ENCODE measurements at places on chromosomes 4 and X.

DNA sequence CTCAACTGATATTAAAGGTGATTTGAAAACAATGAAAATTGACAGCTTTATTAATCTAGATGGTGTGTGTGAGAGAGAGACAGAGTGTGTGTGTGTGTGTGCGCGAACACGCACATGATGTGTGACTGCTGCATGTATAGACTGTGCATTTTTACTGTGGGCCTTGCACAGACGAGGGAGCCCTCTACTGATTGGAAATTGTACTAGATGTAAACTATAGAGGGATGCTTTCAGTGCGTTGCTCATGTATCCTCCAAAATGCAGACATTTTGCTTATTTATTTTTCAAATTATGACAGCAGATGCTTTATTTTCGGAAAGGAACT lies 168.4 kb upstream of the GK2 start:
- DNase-seq: no peak

GRCh38 chrX:11285651-11286050 lies 7.6 kb upstream of the AMELX start:
- DNase-seq: no peak

DNA sequence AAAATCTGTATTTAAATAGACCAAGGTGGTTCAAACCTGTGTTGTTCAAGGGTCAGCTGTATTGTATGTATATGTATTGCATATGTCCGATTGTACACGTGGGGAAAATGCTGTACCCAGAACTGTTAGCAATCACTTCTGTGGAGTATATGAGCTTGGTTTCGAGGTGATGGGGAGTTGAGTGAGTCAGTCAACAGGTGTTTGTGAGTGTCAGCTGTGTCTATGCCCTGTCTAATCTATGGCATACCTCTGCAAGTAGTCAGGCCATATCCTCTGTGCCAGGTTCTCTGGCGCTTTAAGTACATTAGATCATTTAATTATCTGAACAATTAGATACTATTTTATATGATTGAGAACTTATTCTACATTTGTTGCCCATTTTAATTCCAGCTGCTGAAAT lies 7.4 kb downstream of the ZRSR2 start:
- no peak for DNase-seq

DNA sequence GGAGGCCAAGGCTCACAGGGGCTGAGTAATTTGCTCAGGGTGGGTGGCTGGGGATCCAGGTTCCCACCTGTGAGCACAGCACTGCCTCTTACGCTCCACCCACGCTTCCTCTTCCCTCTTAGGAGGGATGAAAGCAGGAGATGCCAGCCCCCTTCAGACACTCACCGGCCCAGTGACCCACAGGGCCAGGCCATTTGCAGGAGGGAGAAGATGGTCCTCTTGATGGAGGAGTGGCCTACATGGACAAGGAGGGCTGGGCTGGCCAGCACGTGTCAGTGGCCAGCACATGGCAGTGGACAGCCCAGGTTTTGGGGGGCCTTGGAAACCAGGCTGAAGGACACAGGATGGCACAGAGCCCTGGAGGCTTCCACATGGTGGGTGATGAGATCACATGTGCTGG lies 108.1 kb upstream of the PSAPL1 start:
- no peak for DNase-seq

DNA sequence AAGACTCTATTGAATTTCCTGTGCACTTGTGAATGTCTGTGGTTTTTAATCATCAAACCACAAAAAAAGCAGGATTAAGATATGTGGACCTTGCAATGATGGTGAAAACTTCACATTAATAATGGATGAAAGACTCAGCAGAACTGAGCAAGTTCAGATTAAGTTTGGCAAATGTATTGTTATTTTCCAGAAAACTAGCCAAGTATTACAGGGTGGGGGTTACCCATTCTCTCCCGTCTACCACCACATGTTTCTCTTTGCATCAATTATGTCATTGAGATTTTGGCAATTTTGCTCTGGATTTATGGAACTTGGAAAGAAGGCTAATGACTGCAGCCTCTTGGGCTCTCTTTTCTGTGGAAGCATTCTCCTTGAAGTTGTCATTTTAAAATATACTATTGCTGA lies 577.1 kb downstream of the ANKRD50 start:
- DNase-seq: no peak

- DNase-seq: no peak
Measured at GRCh38 chr4:8182858-8183725, 16.0 kb upstream of the SH3TC1 start.

- no peak for DNase-seq
Measured at GRCh38 chrX:47687263-47687662, 28.3 kb upstream of the UXT start.

- DNase-seq: no peak
Measured at GRCh38 chr4:83129264-83129663, 14.7 kb upstream of the PLAC8 start.

GRCh38 chr4:2515830-2516550 lies 20.5 kb upstream of the FAM193A start:
- DNase-seq: no peak

- DNase-seq: no peak
Measured at GRCh38 chrX:107935200-107935599, 47.0 kb downstream of the TEX13B start.

DNA sequence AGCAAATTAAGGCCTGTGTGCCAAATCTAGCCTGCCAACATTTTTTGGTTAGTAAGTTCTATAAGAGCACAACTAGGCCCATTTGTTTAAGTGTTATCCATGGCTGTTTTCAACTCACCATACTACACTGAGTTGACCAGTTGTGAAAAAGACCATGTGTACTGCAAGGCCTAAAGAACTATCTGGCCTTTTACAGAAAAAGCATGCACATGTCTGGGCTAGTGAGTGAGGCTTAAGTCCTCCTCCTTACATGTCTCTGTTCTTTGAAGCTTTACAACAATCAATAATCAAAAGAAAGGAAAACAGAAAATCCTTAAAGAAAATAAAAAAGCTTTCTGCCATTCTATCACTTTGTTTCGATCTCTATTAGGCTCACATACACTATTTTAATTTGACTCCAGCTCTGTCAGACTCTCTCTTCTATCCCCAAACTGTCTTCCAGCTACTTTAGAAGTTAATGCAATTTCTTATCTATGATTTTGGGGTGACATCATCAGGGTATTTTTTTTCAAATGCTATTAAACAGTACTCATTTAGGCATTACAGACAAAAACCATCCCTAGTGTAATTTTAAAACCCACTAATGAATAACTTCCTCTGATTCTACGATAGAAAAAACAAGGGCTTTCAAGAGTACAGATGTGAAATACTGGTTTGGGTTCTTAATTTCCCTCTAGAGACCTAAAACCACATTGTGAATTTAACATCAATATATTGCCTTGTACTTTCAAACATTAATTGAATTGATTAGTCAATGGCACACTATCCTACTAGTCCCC lies 161.8 kb downstream of the MAB21L2 start:
- DNase-seq: no peak

DNA sequence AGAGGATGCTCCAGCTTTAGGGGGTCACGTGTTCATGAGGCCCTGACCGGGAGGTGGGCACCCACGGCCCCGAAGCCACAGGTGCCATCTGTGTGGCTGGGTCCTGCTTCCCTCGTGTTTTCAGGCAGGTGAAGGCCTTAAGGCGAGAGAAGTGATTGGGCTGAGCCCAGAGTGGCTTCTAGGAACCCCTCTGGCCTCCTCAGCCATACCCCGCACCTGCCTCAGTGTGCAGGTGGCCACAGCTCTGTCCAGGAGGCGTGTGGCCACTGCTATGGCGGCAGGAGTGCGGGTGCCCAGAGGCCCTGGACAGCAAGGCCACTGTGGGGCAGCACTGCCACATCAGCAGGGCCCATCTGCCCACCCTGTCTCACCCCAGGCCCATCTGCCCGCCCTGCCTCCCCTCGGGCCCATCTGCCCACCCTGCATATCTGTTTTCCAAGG lies 25.0 kb downstream of the NKX1-1 start:
- DNase-seq: no peak

DNA sequence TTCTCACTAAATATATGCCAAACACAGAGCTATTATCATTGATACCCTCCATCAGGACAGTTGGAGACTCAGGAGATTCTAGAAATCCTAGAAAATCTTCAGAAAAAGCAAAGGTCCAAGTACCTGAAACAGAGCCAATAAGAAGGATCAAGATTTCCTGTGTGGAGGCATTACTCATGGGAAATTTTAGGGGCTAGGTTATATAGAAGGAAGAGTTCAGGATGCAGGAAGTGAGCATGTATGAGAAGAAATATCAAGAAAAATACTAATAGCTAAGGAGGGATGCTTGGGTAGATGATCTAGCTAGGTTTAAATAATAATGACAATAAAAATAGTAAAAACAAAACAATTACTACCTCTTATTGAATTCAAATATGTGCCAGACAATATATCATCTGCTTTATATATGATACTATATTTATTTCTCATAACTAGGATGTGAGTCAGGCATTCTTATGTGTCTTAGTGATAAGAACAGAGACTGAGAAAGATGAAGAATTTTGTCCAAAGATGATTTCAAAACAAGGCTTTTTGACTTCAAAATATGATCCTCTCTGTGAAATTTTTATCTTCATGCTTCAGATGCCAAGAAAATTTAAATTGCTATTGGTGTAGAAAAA lies 66.4 kb upstream of the HHIP start:
- no peak for DNase-seq

- DNase-seq: no peak
Measured at GRCh38 chr4:126061655-126062054, 746.9 kb downstream of the FAT4 start.

DNA sequence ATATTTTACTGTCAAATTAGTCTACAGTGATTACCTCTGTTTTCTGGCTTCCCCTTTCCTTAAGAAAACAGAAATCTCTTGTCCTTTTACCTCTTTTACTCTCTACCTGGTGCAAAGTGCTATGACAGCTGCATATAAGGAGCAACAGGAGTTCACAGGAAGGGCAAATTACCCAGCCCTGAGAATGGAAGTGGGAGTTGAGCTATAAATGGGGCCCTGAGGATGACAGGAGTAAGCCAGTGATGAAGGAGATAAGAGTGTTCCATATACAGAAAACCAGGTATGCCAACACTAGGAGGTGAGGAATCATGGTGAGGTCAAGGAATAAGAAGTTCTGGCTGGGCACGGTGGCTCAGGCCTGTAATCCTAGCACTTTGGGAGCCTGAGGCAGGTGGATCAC lies 4.5 kb upstream of the HSD17B13 start:
- no peak for DNase-seq

GRCh38 chr4:38654273-38654672 lies 9.7 kb upstream of the KLF3 start:
- no peak for DNase-seq

- DNase-seq: no peak
Measured at GRCh38 chr4:98945297-98945850, 16.4 kb upstream of the EIF4E start.

GRCh38 chrX:151912780-151913179 lies at the start of gene MAGEA4:
Gene MAGEA4 (plus strand): TSS chrX:151912889. CDS start chrX:151923665, 10,776 bp downstream.
- no peak for DNase-seq

DNA sequence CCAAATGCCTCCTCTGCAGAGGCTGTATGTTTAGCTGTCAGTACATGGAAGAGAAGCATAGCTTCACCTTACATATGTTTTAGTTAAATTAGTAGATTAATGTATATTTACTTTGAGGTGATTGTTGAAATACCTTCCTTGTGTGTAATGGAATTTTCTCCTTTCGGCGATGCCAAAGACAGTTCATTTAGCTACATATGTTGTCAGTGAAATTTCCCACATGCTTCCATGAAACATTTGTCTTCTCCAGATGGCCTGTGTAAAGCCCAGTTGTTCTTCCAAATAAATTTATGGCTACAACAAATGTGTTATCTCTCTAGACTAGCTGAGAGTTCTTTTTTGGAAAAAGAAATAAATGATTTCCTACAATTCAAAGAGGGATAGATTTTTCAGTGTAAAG lies 95.2 kb downstream of the GPAT3 start:
- no peak for DNase-seq

DNA sequence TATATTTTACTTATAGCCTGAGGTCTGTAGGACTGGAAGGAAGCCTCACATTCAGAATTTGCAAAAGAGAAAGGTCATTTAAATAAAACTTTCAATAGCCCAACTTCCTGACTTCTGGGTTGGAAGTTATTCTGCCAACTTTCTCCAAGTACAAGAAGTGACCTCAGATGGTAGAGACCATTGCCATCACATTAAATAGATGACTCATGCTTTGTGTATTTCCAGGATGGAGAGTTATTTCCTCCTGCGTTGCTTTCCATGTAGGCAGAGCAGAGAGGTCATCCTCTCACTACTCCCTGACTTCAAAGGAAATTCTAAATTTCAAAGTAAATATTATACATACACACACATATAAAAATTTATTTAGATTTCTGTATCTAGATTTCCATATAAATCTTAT lies 73.0 kb upstream of the NR3C2 start:
- no peak for DNase-seq

GRCh38 chrX:107507093-107507743 lies 57.8 kb downstream of the FRMPD3 start:
- no peak for DNase-seq

DNA sequence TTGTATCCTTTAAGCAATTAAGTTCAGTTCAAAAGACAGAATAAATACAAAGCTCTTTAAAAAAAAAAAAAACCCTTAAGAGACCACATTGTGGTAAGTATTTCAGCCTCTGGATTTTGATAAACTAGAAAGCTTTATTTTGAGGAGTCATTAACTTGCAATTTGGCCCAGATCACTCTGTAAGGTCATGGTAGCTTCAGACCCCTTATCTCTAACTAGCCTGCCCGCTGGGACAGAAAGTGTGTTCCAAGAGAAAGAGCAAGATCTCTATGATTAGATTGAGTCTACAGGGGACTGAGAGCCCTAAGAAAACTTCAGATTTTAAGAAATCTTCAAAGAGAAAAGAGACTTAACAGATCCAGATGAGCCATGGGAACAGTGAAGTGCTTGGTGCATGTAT lies 45.6 kb downstream of the GALNT7 start:
- no peak for DNase-seq

DNA sequence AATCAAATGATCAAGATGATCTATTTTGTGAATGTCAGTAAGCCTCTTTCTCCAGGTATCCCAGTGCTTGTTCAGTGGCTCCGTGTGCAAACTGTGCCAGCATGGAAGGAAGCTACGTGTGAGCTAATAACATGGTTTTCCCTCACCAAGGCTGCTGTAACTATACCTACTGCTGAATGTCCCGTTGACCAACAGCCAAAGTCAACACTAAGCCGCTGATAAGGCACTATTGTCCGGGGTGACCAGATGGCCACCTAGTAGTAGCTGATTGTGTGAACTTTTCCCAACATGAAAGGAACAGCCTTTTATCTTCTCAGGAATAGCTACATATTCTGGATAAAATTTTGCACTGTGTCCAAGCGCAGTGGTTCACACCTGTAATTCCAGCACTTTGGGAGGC lies 58.0 kb upstream of the ABCG2 start:
- no peak for DNase-seq

- DNase-seq: no peak
Measured at GRCh38 chr4:154959756-154960155, 178.7 kb downstream of the RBM46 start.

GRCh38 chr4:7332216-7333023 lies 102.3 kb downstream of the PSAPL1 start:
- no peak for DNase-seq

GRCh38 chr4:140126261-140126660 lies 27.7 kb downstream of the MAML3 start:
- no peak for DNase-seq

- DNase-seq: no peak
Measured at GRCh38 chrX:40146262-40147125, 48.7 kb upstream of the BCOR start.

All from C1 segment of cervical spinal cord (tissue), 14 donors.